IPS-NIHi11 (cell line): ENCODE measurements at places on chromosomes 13 and 19.

- no peak for DNase-seq
These were observed 11.4 kb upstream of the EDDM13 start for GRCh38 chr19:56261145-56261544.

- no peak for DNase-seq
These were observed 419 bp downstream of the KDM4B start for GRCh38 chr19:4969292-4969771.

- DNase-seq, result peak; percentile 10
These were observed 22.0 kb downstream of the NDFIP2 start for GRCh38 chr13:79502859-79503468.

GRCh38 chr19:46766569-46767317, 20.5 kb upstream of the STRN4 start:
- DNase-seq, result peak; percentile 85

DNA sequence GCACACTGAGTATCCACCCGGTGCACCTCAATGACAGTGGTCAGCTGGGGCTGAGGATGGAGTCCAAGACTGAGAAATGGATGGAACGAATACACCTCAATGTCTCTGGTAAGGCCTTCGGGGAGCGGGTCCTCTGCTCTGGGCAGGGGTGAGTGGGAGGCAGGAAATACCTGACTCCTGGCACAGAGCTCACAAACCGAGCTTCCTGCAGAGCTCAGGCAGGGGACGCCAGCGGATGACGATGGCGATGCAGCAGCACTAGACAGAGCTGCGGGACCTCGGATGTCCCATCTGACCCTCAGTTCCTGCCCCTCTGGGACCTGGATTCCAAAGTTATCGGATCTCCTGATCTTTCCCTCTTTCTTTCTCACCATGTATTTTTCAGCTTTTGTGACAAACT, 3.8 kb downstream of the CD22 start:
- no peak for DNase-seq

- DNase-seq, result no peak
These were observed 19.8 kb downstream of the RBM26 start for GRCh38 chr13:79386125-79386826.

GRCh38 chr19:50478901-50479715, 2.5 kb upstream of the GARIN5A start:
- peak; percentile 75 for DNase-seq

DNA sequence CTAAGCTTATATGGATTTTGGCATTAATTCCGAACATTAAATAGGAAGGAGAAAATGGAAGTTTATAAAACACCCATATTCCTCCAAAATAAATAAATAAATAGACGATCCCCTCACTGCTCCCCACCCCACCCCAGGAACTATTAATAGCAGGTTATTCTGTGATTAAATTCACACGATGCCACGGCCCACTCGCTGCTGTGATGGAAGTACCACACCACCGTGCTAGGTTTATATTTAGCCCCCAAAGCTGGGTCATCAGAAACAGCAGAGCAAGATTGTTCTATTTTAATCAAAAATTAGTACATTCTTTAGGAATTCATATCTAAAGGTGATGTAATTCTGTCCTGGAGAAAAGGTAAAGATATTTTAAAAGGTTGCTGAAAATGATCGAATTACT, 65.4 kb downstream of the CCDC70 start:
- DNase-seq, result no peak

- no peak for DNase-seq
These were observed 24.0 kb downstream of the STARD13 start for GRCh38 chr13:33261387-33262061.

DNA sequence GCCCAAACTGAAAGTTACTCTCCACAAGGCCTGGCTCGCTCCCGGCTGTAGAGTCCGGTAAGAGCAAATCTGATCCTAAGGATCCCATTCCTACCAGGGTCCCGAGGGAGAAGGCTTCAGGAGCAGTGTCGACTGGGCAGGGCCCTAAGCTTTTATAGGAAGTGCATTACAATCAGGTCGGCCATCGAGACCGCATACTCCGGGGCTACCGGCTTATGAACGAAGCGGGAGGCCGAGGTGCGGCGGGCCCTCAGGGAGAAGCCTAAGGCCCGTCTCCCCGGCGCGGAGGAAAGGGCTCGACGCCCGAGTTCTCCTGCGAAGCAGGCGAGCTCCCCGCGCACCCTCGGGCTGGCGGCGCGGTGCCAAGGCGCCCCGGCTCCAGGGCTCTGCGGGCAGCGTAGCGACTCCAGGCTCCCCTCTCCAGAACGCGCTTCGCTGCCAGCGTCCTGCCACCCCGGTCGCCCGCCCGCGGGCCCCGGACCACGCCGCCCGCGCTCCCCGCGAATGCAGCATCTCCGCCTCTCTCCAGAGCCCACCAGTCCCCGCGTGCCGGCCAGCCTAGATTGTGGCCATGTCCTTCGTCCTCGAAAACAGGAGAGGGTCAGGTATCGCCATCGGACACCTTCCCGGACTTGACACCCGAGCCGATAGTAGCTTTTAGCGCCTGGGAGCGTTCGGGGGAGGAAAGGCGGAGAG, 1.4 kb downstream of the EFNB2 start:
- DNase-seq, result no peak

DNA sequence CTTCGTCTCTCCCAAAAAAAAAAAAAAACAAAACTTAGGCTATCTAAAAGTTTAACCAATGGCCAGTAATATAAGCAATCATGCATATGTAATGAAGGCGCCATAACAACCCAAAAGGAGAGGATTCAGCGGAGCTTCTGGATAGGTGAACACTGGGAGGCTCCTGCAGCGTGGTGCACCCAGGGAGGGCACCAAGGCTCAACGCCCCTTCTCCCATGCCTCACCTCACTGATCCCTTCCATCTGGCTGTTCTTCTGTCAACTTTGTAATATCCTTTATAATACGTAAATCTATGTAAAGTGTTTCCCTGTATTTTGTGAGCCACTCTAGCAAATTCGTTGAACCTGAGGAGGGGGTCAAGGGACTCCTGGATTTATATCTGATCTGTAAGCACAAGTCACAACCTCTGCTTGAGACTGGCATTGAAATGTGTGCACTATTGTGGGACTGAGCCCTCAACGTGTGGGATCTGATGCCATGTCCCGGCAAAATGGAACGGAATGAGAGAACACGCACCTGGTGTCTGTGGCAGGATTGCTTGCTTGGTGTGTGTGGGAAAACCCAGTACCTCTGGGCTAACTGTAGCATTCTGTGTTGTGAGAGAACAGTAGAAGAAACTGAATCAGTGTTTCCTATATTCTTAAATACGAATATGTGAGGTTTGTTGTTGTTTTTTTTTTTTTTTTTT, 521 bp upstream of the ZNF665 start:
- DNase-seq, result no peak

- no peak for DNase-seq
These were observed 5.2 kb upstream of the ZNF628 start for GRCh38 chr19:55471266-55471665.

GRCh38 chr13:34011552-34012085, 193.7 kb downstream of the RFC3 start:
- no peak for DNase-seq
